ENCODE measurements at places on chromosomes 3 and 15.

- no peak for DNase-seq
These were observed 53.7 kb downstream of the GRIP2 start for GRCh38 chr3:14486460-14486859.

DNA sequence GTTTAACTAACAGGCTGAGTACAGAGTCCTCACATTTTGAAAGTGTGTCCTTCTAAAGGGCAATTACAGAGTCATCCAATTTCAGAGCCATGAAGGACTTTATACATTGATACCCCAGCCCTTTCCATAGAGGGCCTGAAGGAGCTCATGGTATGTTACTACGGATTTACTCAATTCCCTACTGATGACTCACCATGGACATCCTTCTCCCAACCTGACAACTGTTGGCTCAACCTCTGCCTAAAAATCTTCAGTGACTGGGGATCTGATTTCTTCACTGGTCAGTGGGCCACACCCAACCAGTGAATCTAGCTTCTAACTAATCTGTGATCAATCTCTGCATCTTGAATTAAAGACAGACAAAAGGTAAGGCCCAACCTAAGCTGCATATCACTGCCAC lies 963.4 kb upstream of the CFAP20DC start:
- peak; percentile 50 for DNase-seq

GRCh38 chr3:108462899-108463298 lies 47.5 kb downstream of the MYH15 start:
- no peak for DNase-seq

- DNase-seq = no peak
These were observed 42.9 kb downstream of the PAK2 start for GRCh38 chr3:196782511-196782910.

- no peak for DNase-seq
These were observed 31.1 kb upstream of the SV2B start for GRCh38 chr15:91068966-91069365.

DNA sequence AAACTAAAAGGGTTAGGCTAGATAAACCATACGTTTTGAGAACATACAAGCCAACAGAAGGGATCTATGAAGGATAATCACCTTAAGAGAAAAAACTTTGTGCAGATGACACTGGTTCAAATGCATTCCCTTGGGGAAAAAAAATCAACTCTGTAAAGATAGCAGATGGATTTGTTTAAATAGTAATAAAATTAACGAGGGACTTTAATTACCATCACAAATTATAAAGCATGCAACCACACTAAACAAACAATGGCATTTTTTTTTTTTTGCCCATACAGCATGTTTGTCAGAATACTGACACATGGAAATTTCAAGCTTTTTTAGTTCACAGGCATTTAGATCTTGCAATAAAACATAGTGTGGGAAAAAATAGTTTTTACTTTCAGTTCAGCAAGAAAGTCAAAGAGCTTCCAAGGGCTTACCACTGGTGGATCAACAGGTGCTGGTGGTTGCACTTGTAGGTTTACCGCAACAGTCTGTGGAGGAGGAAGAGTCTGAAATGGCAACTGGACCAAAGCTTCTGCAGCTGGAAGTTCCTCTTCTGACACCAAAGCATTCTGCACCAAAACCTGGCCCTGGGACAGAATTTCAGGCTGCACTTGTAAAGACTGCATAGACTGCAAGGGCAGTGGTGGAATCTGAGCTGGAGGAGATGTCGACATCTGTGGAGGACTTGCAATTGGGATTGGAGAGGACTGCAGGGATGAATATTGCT lies 53.1 kb downstream of the PHC3 start:
- no peak for DNase-seq

DNA sequence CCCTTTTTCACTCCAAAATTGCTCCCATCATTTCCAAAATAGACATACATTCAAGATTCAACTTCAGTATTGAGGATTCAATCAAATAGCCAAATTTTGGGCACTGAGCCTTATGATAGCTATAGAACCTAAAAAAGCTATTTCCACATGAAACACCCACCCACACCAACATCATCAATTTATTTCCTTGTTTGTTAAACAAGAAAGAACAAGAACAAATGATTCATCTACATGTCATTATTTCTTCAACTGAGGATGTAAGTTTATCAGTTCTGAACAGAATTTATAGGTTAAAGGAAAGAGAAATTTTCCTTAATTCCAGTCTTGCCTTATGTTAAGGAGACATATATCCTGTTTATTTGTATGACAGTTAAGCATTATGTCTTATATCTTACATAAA lies 32.2 kb downstream of the DPPA2 start:
- no peak for DNase-seq

- no peak for DNase-seq
These were observed 12.5 kb upstream of the PROK2 start for GRCh38 chr3:71797455-71797854.

- DNase-seq = no peak
These were observed 54.3 kb upstream of the MYRIP start for GRCh38 chr3:39755100-39755499.

DNA sequence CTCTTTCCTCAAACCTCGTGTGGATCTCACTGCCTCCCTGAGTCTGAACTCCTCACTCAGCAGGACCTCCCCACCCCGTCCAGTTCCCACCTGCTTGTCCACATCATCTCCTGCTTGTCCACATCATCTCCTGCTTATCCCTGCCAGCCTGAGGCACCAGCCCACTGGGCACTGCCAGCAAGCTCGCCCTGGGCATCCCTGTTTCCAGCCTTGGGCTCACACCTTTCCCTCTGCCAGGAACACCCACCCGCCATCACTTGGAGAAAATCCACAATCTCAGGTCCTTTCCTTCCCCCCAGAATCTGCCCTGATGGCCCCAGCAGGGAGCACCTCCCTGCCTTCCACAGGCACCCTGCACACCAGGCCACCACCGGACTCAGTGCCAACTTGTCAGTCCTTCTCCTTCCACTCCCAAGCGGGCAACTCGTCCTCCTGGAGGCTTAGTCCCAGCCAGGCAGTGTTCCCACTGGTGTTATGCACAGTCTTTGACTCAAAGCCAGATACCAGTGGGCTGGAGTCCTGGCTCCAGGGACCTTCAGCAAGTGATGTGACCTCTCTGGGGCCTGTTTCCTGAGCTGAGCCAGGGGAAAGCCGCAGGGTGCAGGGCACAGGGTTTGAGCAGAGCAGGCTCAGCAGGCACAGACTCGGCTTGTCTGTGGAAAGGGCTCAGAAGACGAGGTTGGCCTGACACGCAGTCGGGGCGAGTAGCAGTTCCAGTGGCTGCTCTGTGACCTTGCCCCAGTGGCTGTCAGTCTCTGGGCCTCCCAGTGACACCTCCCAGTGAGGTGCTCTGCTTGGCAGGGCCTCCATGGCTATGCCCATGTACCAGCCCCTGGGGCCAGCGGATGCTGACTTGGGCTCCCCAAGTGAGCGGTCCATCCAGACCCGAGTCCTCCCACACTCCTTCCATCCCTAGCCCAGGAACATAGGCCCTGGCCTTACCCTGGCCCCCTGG lies 9.5 kb upstream of the MESP2 start:
- DNase-seq = no peak

GRCh38 chr3:172194702-172195406 lies 155.5 kb downstream of the FNDC3B start:
- DNase-seq = no peak

DNA sequence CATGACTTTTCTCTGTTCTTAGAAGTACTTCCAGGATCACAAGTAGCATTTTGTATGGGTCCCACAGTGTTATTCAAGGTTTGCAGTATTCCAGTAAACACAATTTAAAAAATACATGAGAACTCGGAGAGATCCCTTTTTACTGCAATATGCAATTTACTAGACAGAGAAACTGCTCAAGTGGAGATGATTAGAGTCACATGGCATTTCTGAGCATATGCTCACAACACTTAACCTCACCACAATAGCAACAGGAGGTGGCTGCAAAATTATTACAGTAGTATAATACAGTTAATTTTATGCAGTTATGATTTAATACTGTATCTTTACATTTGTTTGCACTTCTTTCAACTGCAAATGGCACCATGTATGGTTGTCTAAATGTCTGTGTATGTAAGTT lies 87.5 kb downstream of the PIK3CB start:
- no peak for DNase-seq

- DNase-seq = no peak
These were observed 641.6 kb upstream of the TBL1XR1 start for GRCh38 chr3:177838766-177839350.

- DNase-seq = peak; percentile 17
These were observed 6.2 kb downstream of the MGA start for GRCh38 chr15:41666353-41666920.

- DNase-seq = peak; percentile 100
These were observed 52.4 kb downstream of the IL1RAP start for GRCh38 chr3:190566043-190566933.

- no peak for DNase-seq
These were observed 21.9 kb upstream of the MINAR1 start for GRCh38 chr15:79410237-79410636.

DNA sequence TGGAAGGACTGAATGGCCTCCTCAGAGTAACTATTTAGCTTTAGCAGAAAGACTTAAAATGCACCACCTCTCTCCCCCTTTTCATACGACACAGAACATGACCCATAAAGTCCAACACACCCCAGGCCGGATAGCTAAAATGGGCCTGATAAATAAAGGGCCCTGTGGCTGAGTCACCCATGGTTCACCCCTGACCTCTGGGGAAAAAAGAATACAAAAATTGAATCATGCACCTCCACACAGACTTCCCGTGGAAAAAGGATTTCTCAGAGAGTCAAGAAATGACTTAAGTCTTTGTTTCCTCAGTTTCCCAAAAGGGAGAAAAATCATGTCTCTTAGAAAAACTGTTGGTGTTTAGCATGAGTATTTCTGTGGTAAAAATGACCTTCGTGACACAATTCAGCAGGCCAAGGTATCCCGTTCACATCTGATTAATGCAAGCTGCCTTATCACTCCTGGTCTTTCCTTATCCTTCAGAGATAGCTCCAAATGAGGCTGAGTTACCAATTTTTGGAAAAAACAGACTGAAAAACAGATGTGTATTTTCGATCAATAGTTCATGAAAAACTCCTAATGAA lies 34.0 kb upstream of the ARHGEF3 start:
- DNase-seq = no peak

- DNase-seq = no peak
These were observed 45.7 kb upstream of the LCTL start for GRCh38 chr15:66611257-66612053.

DNA sequence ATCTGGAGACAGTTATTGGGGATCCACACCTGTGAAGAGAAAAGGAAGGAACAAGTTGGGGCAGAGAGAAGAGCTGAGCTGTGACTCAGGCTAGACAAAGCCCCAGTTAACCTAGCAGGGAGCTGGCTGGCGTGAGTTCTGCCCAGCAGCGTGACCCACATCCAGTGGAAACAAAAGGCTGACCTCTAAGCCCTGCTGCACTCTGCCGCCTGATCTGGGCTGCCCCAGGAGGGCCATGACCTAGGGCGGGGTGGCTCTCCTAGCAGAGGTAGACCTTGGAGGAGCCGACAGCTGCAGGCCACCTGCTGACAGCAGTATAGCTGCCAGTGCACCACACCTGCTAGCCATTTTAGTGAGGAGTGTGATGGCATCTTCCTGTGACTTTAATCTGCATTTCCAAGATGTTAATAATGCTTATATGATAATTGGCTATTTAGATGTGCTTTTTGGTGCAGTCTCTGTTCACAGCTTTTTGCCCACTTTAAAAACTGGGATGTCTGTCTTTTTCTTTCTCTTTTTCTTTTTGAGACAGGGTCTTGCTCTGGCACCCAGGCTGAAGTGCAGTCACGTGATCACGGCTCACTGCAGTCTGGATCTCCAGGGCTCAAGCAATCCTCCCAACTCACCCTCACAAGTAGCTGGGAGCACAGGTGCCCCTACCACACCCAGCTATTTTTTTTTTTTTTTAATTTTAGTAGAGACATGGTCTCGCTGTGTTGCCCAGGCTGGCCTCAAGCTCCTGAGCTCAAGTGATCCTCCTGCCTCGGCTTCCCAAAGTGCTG lies 78.1 kb downstream of the LSM3 start:
- peak; percentile 28 for DNase-seq

- no peak for DNase-seq
These were observed 3.7 kb downstream of the TRIM59 start for GRCh38 chr3:160445854-160446253.

GRCh38 chr15:38690719-38691332 lies 126.2 kb upstream of the RASGRP1 start:
- DNase-seq = peak; percentile 61

Data from A172 (cell line).